ENCODE measurements at places on chromosomes 5 and 9. TPM values are rescaled to one million over a fixed set of nuclear protein-coding genes. Genes with fewer than 3 reads are reported as not detected.

- H3K27me3 ChIP-seq, result no peaks in the 10 kb centered on the region
- H3K4me3 ChIP-seq, result no peak overlapping the region
Observed at GRCh38 chr5:167447466-167448375, 843.7 kb upstream of the WWC1 start.

DNA sequence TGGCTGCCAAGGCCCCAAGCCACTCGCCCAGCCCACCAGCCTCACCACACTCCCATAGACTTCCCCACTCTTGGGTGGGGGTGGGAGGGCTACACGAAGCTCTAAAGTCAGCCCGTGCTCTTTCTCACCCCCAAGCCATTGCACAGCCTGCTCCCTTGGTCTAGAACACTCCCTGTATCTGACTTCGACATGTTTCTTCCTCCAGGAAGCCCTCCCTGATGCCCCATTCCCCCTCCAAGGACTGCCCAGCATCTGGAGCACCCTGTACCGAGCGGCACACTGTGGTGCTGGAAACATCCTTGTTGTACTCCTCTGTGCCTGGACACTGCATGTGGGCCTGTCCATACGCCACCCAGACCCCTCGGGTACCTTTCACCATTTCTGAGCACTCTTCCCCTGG lies 49.4 kb upstream of the KCNMB1 start:
- no peaks in the 10 kb centered on the region for H3K27me3 ChIP-seq
- no peak overlapping the region for H3K27ac ChIP-seq
- no peak overlapping the region for H3K4me3 ChIP-seq

DNA sequence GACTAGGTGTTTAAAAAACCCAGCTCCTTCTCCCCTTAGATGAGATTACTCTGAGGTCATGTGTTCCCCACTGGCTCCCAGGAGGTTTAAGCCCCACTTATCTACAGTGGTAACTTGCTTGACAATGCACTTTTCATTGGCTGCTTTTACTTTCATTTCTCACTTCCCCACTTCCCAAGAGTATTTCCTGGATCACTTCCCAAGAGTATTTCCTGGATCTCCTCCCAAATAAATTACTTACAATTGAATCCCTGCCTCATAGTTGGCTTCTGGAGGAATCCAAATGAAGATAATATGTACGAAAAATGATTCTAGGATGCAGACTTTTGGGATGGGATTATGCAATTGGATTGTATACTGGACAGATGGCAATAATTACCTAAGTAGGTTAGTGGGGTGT lies 47.1 kb upstream of the CHSY3 start:
- no peak overlapping the region for H3K4me3 ChIP-seq
- DNase-seq, result no peak
- H3K36me3 ChIP-seq, result no peaks in the 10 kb centered on the region
- no peak overlapping the region for H3K27ac ChIP-seq
- H3K4me1 ChIP-seq, result no peaks in the 10 kb centered on the region
- H3K27me3 ChIP-seq, result no peaks in the 10 kb centered on the region

- no peak overlapping the region for H3K27ac ChIP-seq
- H3K4me3 ChIP-seq, result no peak overlapping the region
- no peak for DNase-seq
- H3K36me3 ChIP-seq, result no peaks in the 10 kb centered on the region
Observed at GRCh38 chr5:51960617-51961121, 577.4 kb downstream of the ISL1 start.

DNA sequence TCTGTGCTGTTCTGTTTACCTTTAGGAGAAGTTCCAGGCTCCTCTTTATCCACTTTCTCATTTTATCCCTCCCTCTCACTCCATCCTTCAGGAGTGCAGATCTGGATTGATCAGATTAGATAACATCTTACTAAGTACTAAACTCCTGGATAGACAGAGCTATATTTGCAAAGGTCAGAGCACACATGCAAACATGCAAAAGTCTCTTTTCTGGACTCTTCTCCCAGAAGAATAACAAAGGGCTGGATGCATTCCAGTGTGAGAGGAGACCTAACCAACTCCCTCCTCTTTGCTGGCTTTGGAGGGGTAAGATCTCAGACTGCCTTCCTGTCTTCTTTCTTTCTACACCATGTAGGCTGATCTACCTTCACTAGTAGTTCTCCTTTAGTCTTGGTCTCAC lies 21.4 kb downstream of the GARNL3 start:
- H3K4me3 ChIP-seq, result no peak overlapping the region
- no peak overlapping the region for H3K27ac ChIP-seq
- DNase-seq, result no peak
- H3K27me3 ChIP-seq, result no peaks in the 10 kb centered on the region
- no peaks in the 10 kb centered on the region for H3K36me3 ChIP-seq

GRCh38 chr5:94316916-94317838 lies 301.2 kb downstream of the KIAA0825 start:
- peaks cover 19% of the 10 kb centered on the region for H3K4me1 ChIP-seq
- no peaks in the 10 kb centered on the region for H3K27me3 ChIP-seq
- no peaks in the 10 kb centered on the region for H3K36me3 ChIP-seq

DNA sequence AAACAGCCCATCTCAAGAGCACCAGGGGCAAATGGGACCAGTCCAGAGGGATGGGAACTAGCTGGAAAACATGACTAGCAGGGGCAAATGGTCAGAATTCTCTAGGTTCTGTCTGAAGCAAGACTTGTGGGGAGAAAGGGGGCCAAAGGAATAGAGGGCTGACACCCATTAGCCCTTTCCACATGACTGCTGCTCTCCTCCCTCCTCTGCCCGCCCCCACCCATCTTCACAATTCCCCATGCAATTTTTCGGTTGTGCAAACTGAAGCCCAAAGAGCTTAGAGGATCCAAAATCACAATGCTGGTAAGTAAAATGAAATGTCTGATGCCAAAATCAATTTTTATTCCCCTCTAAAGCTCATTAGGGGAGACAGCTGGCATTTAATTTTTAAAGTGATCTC lies 207.1 kb downstream of the DCP2 start:
- H3K27me3 ChIP-seq, result no peaks in the 10 kb centered on the region
- H3K4me1 ChIP-seq, result peaks cover 22% of the 10 kb centered on the region
- no peaks in the 10 kb centered on the region for H3K36me3 ChIP-seq
- no peak overlapping the region for H3K4me3 ChIP-seq

- H3K27ac ChIP-seq, result no peak overlapping the region
- H3K27me3 ChIP-seq, result no peaks in the 10 kb centered on the region
- no peaks in the 10 kb centered on the region for H3K36me3 ChIP-seq
- no peak overlapping the region for H3K4me3 ChIP-seq
Observed at GRCh38 chr5:84397385-84397784, 12.7 kb upstream of the EDIL3 start.

DNA sequence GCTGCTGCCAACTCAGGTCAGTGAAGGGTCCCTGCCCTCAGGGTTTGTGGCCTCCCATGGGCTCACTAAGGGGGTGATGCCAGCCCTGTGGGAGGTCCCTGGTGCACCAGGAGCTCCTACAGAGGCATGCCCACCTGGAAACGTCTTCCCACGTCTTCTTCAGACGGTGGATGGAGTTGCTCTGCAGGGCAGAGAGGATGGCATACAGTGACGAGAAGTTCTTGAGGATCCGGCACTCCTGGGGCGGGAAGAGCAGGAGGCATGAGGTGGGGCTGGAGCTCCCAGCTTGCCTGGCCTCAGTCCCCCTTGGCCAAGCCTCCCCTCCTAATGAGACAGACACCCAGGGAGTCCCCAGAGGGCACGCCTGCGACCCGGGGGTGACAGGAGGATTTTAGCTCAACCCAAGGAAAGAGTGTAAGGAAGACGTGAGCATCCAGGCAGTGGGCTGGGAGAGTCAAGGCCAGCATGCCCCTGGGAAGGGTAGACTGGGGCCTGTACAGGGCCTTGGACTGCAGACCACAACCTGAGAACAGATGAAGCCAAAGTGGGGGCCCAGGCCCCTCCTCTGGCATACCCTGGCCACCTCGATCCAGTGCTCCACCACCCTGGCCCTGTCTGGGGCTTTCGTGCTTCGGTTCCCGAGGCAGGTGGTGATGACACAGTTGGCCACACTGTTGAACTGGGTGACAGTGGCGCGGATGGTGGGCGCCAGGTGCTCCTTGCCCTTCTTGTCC lies 14.4 kb downstream of the RALGDS start:
- no peaks in the 10 kb centered on the region for H3K4me1 ChIP-seq
- H3K36me3 ChIP-seq, result no peaks in the 10 kb centered on the region
- H3K4me3 ChIP-seq, result no peak overlapping the region

- no peaks in the 10 kb centered on the region for H3K36me3 ChIP-seq
- no peaks in the 10 kb centered on the region for H3K27me3 ChIP-seq
- DNase-seq, result no peak
- H3K27ac ChIP-seq, result no peak overlapping the region
- no peak overlapping the region for H3K4me3 ChIP-seq
- H3K4me1 ChIP-seq, result peaks cover 7% of the 10 kb centered on the region
Observed at GRCh38 chr5:89208811-89209210, 325.8 kb upstream of the MEF2C start.

GRCh38 chr5:12354686-12355085 lies 450.4 kb upstream of the CTNND2 start:
- H3K36me3 ChIP-seq, result no peaks in the 10 kb centered on the region
- 0 out of 2 replicates have a peak, but pooled peaks cover 7% of the 10 kb centered on the region for H3K4me1 ChIP-seq
- DNase-seq, result peak; percentile 9
- no peak overlapping the region for H3K4me3 ChIP-seq
- H3K27ac ChIP-seq, result no peak overlapping the region
- H3K27me3 ChIP-seq, result no peaks in the 10 kb centered on the region

- no peak for DNase-seq
- no peaks in the 10 kb centered on the region for H3K36me3 ChIP-seq
- no peak overlapping the region for H3K4me3 ChIP-seq
- peaks cover 10% of the 10 kb centered on the region for H3K4me1 ChIP-seq
- H3K27ac ChIP-seq, result no peak overlapping the region
Observed at GRCh38 chr5:173884402-173885053, 3.6 kb upstream of the CPEB4 start.

GRCh38 chr5:132489871-132490483 lies 596 bp downstream of the IRF1 start:
- no peaks in the 10 kb centered on the region for H3K36me3 ChIP-seq
- peaks cover 39% of the 10 kb centered on the region for H3K27me3 ChIP-seq
- no peak overlapping the region for H3K27ac ChIP-seq
- peak; percentile 68 for DNase-seq
- H3K4me1 ChIP-seq, result peaks cover 16% of the 10 kb centered on the region
- H3K4me3 ChIP-seq, result peak overlapping the region; percentile 80

GRCh38 chr9:32572900-32573523 lies at the start of gene NDUFB6:
Gene NDUFB6, minus strand, starts transcription at chr9:32573159. Its CDS starts 99 bp downstream, at chr9:32573060.
- peaks cover 11% of the 10 kb centered on the region for H3K4me1 ChIP-seq
- no peaks in the 10 kb centered on the region for H3K27me3 ChIP-seq
- peak within 1 kb of the TSS; percentile 75 for H3K27ac ChIP-seq
- DNase-seq, result peak; percentile 98

GRCh38 chr5:10442576-10442975 lies 897 bp downstream of the ROPN1L start:
- H3K4me1 ChIP-seq, result peaks cover 3% of the 10 kb centered on the region
- H3K27ac ChIP-seq, result no peak overlapping the region
- H3K27me3 ChIP-seq, result peaks cover 20% of the 10 kb centered on the region
- H3K36me3 ChIP-seq, result no peaks in the 10 kb centered on the region
- no peak for DNase-seq

GRCh38 chr9:79764374-79764773 lies 192.6 kb downstream of the TLE4 start:
- H3K27ac ChIP-seq, result no peak overlapping the region
- H3K27me3 ChIP-seq, result no peaks in the 10 kb centered on the region
- DNase-seq, result no peak
- H3K36me3 ChIP-seq, result no peaks in the 10 kb centered on the region

DNA sequence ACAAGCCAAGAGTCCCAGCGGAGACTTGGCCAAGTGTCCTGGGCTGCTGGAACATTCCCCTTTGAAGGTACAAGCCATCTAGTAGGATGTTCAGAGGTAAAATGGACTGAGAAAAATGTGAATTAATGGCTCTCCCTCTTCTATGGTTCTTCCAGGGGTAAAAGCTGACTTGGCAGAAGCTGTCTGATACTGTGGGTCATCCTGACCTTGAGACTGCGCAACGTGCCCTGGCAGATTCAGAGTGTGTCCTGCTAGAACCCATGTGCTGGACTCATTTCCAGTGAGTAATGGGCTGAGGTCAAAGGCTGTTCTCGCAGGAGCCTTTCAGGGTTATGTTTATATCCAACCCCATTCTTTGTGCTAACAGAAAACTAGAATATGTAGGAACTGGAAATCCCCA lies 423.0 kb upstream of the CD180 start:
- H3K4me3 ChIP-seq, result no peak overlapping the region
- H3K27ac ChIP-seq, result 0 out of 2 replicates have a peak overlapping the region, but pooled peaks have one; percentile 34

GRCh38 chr9:36382484-36382883 lies 17.6 kb downstream of the RNF38 start:
- peak; percentile 60 for DNase-seq
- peaks cover 60% of the 10 kb centered on the region for H3K4me1 ChIP-seq
- no peaks in the 10 kb centered on the region for H3K27me3 ChIP-seq
- no peak overlapping the region for H3K4me3 ChIP-seq

GRCh38 chr9:11182001-11182400 lies 569.2 kb upstream of the PTPRD start:
- no peak overlapping the region for H3K27ac ChIP-seq
- no peak overlapping the region for H3K4me3 ChIP-seq
- no peak for DNase-seq
- H3K27me3 ChIP-seq, result no peaks in the 10 kb centered on the region
- no peaks in the 10 kb centered on the region for H3K4me1 ChIP-seq

- no peak overlapping the region for H3K27ac ChIP-seq
- H3K27me3 ChIP-seq, result peaks cover 96% of the 10 kb centered on the region
- H3K4me1 ChIP-seq, result peaks cover 37% of the 10 kb centered on the region
- H3K4me3 ChIP-seq, result peak overlapping the region; percentile 59
- peaks cover 3% of the 10 kb centered on the region for H3K36me3 ChIP-seq
Observed at GRCh38 chr5:73380041-73380440, 68.5 kb downstream of the FOXD1 start.

DNA sequence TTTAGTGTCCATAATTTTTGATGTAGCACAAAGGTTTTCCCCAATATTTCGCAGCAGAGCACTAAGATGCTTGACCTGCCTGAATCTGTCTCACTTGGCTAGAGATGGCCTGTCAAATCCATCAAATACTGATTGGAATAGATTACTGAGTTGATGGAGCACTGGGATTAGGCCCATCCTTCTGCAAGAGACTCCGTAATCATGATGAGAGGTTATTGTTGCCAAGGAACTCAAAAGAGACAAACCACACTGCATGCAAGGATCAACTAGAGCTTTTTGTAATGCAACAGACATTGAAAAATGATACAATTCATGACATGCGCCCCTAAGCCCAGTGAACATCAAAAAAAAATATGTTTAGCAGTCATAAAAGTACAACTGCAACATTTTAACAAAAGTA lies 585.3 kb upstream of the GRAMD2B start:
- no peak overlapping the region for H3K4me3 ChIP-seq
- H3K27ac ChIP-seq, result no peak overlapping the region
- peaks cover 24% of the 10 kb centered on the region for H3K4me1 ChIP-seq
- DNase-seq, result no peak
- no peaks in the 10 kb centered on the region for H3K27me3 ChIP-seq

DNA sequence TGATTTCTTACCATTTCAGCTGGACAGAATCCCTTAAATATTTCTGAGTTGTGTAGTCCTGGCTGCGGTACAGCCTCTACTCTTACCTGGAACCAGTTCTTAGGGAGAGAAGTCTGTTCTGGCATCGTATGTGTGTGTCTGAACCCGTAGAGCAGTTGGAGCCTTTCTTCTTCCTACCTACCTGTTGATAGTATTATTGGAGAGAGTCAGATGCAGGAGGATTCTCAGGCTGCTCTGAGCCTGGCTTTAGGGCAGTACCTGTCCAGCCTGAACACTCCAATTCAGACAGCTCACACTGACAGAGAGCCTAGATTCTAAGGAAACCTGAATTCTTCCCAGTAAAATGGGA lies 190.1 kb downstream of the CD180 start:
- no peak overlapping the region for H3K27ac ChIP-seq
- DNase-seq, result no peak
- peaks cover 10% of the 10 kb centered on the region for H3K27me3 ChIP-seq
- peaks cover 22% of the 10 kb centered on the region for H3K4me1 ChIP-seq
- H3K36me3 ChIP-seq, result no peaks in the 10 kb centered on the region

The NFIB gene
- total RNA-seq, result 2.6 TPM

The NXNL2 gene
- 4.3 TPM for total RNA-seq

The GOLPH3 gene
- 96.1 TPM for total RNA-seq

The SEMA6A gene
- total RNA-seq, result 355 TPM

The SPINK5 gene
- 4.5 TPM for total RNA-seq

The CCDC192 gene
- total RNA-seq, result 1.3 TPM

The PCDHB2 gene
- 28.6 TPM for total RNA-seq

The LIFR gene
- total RNA-seq, result 25.2 TPM

The SLIT3 gene
- total RNA-seq, result 0.59 TPM
